NCI-H345 (cell line): ENCODE measurements at places on chromosomes 11 and 22.

- DNase-seq: no peak
Measured at GRCh38 chr11:67301313-67301921, 1.9 kb upstream of the SSH3 start.

GRCh38 chr11:76023236-76024068 is 182.8 kb downstream of the WNT11 start:
- no peak for DNase-seq

DNA sequence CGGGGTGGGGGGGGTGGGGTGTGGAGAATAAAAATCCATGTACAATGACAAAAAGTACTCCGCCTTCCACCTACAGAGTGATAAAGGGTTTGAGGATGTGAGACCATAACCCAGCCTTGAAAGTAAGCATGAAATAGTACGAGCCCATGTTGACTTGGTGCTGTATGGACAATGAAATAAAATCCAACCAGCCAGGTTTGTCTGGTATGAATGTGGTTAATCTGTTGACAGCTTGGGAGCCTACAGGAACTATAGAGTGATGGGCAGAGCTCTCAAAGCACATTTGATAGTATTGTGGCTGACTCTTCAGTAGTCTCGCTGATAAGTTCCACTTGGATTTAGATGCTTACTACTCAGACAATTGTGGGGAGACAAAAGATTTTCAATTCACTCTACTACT is 48.8 kb upstream of the CD44 start:
- no peak for DNase-seq

DNA sequence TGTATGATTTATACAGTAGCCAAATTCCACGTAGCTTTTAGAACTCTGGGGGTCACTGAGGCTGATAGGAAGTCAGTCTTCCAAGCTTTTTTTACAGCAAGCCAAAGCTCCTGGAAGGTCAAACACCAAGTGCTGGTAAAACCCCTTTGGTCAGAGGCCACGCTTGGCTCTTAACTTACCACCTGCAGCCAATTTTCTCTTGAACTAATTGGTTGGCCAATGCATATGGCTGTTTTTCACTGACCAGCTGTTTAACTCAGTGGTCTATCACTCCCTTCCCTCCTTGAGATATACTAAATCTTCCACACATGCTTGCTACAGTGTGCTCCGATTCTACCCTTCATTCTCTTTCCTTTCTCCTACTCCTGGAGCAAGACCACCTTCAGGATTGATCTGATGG is 116.0 kb downstream of the FAR1 start:
- no peak for DNase-seq

GRCh38 chr11:44261800-44262591 is 47.9 kb downstream of the ALX4 start:
- no peak for DNase-seq
